ENCODE measurements at places on chromosomes 11 and 22.
A peak's percentile ranks its signal among the peaks of the same experiment; 100 is the strongest.

DNA sequence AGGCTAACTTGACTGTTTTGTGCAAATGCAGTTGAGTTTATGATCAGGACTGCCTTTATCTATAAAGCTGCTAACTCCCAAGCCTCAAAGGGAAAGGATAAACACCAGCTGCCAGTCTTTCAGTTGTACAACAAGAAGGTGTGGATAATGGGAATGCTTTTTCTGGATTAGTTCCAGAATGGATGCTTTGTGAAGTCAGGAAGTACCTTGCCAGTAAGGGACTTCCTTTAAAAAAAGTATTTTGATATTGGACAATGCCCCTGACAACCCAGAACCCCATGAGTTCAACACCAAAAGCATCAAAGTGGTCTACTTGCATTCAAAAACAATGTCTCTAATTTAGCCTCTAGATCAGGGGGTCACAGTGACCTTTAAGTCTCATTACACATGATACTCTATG lies 32.0 kb downstream of the OR5A2 start:
- no peak for DNase-seq

- DNase-seq, result no peak
Observed at GRCh38 chr11:36724742-36725385, 126.8 kb upstream of the RAG2 start.

GRCh38 chr11:83456566-83456965 lies 170.4 kb upstream of the CCDC90B start:
- DNase-seq, result no peak

DNA sequence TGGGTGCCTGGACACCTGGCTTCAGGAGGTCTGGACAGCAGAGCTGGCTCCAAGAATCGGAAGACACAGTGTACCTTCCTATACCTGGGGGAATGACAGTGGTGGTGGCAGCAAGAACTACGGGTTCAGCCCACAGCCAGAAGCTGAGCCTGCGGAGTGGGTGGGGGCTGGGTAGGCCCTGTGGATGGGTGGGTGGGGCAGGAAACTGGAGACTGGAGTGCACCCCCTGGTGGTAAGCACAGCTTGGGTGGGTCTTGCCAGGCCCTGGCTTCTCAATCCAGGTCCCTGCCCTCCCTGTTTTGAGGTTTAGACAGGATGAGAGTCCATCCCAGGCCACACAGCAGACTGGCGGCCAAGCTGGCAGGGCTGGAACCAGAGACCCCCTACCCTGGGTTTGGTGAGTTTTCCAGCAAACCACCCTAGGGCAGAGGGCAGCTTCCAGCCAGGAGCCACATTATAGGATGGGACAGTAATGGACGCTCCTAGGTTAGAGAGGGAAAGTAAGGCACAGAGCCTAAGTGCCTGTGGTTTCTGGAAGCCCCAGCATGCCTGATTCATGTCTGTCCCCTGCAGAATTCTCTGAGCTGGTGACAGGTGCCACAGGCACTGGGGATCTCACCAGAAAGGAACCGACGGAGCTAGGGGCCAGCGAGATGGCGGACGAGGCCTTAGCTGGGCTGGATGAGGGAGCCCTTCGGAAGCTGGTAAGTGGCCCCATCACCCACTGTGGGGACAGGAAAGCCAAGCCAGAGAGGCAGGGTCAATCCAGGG lies 1.7 kb downstream of the SMTN start:
- DNase-seq, result peak; percentile 64

GRCh38 chr11:131691181-131692041 lies 321.0 kb downstream of the NTM start:
- DNase-seq, result no peak
